KBM-7 (cell line): ENCODE measurements at places on chromosomes 12 and 14.

DNA sequence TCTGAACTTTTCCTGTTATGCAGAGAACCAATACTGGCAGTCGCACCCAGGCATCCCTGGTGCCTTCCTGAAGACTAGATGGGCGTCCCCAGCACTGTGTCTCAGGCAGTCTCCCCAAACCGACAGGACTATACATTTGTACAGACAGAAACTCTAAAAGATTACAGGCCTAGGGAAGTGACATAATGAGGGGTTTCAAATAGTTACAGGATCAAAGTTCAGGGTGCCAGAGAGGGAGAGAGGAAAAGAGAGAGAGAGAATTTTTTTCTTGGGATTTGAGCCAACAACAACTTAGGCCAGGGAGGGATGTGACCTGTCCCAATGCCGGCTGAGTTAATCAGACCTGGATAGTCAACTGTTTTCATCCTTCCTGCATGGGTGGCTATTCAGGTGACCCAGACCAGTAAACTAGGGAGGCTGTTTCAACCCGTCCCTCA is 9.3 kb upstream of the GMFB start:
- no peak for DNase-seq

DNA sequence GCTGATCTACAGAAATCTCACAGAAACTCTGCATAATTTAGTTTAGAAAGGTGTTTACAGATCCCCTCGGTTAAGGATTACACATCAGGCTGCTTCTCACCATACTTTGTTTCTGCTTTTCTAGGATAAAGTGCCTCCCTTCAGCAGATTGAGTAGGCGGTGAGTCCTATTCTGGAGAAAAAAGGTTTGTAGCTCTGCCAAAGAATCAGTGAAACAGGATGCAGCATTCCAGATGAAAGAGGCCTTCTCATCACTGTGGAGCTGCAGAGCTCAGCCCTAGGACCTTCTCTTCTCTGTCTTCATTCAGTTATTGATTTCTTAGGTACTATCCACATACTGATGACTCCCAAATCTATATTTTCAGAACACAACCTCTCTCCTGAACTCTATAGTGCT is 155.5 kb upstream of the KRR1 start:
- DNase-seq: no peak

DNA sequence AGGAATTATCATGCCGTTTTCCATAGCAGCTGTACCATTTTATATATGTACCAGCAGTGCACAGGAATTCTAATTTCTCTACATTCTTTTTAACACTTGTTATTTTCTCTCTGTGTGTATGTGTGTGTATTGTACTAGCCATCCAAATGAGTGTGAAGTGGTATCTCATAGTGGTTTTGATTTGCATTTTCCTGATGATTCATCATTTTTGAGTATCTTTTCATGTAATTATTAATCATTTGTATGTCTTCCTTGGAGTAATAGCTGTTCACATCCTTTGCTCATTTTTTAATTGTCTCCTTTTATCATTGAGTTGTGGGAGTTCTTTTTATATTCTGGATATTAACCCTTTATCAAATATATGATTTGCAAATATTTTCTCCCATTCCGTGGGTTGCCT is 95.6 kb upstream of the MANSC4 start:
- no peak for DNase-seq

GRCh38 chr12:109387425-109388166 is 39.9 kb downstream of the MYO1H start:
- peak; percentile 60 for DNase-seq

GRCh38 chr14:105485739-105486162 is 935 bp upstream of the CRIP1 start:
- DNase-seq: peak; percentile 46

- peak; percentile 51 for DNase-seq
Measured at GRCh38 chr12:43832463-43833168, 3.3 kb upstream of the TMEM117 start.

GRCh38 chr12:49622501-49623141 is 740 bp upstream of the PRPF40B start:
- DNase-seq: peak; percentile 90

- DNase-seq: no peak
Measured at GRCh38 chr14:29353513-29353912, 574.1 kb downstream of the PRKD1 start.

DNA sequence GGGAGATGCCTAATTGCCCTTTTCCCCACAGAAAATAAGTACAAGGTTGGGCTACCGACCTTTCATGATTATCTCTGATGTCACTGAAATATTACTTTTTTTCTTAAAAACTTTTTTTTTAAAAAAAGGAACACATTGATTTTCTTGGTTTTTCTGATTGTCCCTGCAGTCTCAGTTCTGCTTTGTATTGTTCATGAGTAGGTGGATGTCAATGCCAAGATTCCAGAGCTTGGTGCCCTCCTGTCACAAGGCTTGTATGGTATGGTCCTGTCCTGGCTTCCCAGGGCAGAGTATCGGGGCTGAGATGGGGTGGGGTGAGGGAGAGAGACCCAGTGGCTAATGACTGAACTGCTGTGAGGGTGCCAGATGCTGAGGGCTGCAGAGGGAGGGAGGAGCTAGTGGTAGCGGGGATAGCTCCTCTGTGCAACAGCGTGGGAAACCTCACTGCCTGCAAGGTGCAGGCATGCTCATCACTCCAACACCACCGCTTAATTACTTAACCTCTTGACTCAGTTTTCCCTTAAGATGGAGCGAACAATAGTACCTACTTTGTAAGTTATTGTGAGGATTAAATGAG is 4.4 kb upstream of the CTDSP2 start:
- no peak for DNase-seq

DNA sequence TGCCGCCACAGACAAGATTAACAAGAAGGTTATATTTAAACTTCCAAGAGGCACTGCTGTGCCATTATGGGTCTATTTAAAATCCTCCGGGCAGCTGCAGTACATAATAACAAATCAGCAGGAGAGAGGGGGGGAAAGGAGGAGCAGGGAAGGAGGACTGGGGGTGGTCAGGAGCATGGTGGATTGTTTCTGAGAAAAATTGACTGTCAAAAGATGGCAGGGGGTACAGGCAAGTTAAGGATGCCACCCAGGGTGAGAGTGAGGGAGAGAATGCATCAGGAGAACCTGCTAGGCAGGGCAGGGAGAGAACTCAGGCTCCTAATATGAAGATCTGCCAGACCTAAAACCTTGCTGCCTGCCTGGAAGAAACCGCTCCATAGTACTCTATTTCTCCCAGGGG is 181.8 kb downstream of the GRIN2B start:
- no peak for DNase-seq

DNA sequence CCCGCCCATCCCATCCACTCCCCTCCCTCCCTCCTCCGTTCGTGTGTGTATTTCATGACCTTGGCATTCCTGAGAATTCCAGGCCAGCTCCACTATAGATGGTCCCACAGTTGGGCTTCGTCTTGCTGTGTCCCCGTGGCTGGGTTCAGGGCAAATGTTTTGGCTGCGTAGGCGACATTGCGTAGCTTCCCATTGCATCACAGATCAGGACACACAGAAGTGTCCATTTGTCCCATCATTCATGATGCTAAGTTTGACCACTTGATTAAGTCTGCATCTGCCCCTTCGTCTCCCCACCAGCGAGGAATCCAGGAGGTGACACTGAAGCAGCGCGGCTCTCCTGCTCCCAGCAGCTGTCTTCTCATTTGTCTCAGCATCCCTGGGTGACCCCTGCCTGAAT is 38.6 kb upstream of the MMP17 start:
- DNase-seq: no peak

- DNase-seq: no peak
Measured at GRCh38 chr12:68733661-68734071, 12.3 kb upstream of the SLC35E3 start.

GRCh38 chr12:82942991-82943401 is 256.3 kb downstream of the TMTC2 start:
- no peak for DNase-seq

DNA sequence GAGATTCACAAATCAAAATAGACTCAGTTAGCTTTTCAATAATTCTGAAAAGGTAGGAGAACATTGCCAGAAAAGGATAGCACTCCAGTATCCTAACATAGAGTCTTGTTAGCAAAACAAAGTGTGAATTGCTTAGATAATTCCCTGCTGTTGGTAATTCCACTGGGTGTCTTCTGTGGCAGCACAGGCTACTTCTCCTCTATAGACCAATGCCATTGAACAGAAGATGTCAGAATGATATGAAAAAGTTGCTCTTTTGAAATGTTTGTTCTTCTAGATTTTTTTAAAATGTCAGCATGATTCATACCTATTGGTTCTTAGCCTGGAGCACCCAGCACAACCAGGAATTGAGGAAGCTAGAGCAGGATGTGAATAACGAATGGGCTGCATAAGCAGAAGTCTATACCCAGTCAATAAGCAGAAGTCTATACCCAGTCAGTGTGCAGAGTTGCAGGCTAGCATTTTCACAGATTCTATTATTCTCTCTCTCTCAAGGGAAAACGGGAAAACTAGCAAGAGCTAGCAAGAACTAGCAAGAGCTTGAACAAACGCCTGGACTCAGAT is 112.8 kb downstream of the SYT1 start:
- DNase-seq: peak; percentile 14

GRCh38 chr12:71772735-71773134 is 18.1 kb downstream of the RAB21 start:
- DNase-seq: peak; percentile 53
